DMS79 treated with DMSO at 0.1 percent for 48 hours (cell line): ENCODE measurements at places on chromosomes 4 and X.

DNA sequence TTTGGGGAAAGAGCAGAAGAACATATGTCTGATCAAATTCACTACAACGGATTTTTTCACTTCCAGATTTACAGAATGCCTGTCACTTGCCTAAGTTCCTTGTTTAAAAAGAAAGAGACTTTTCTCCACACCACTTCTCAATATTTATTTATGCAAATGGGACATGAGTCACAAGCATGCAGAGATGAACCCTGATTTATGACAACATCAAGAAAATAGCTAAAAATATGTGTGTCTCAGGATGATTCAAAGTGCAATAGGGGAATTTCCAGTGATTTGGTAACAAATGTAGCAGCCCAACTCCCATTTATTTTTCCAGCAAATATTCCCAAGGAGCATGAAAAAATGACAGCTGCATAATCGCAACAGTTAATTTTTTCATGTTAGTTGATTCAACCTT is 180.4 kb upstream of the FAT1 start:
- DNase-seq = no peak

GRCh38 chr4:78689700-78690323 is 86.3 kb upstream of the BMP2K start:
- no peak for DNase-seq

- DNase-seq = no peak
These were observed 113.1 kb downstream of the DCTD start for GRCh38 chr4:182804131-182804530.

GRCh38 chr4:156128616-156129015 is 174.9 kb upstream of the CTSO start:
- no peak for DNase-seq

DNA sequence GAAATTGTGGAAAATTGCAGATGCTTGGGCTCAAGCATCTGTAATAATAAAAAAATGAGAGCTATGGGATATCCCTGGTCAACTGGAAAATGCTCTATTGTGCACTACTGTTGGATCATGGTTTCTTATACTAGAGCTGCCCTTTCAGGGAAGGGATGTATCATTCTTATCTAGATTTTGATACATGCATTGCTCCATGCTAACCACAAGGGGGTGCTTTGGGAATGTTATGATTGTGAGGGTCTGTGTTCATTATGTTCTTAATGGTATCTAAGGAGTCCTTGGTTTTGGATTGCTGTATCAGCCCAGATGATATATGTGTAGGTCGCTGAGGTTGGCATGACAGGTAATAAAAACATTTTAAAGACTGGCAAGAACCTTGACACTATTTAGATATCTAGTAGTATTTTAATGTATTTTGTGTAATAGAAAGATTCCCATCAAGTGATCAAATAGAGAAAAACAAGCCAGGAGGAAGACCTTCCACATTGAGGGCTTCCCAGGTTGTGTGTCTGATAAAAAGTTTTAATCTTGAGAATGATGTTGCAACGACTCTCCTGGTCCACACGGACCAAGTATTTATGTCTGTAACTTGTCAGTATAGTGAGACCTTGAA is 49.2 kb upstream of the TLR2 start:
- DNase-seq = no peak

GRCh38 chrX:28847423-28847822 is 260.2 kb downstream of the IL1RAPL1 start:
- no peak for DNase-seq

GRCh38 chr4:176044589-176044951 is 21.1 kb upstream of the WDR17 start:
- no peak for DNase-seq

GRCh38 chr4:26719954-26720552 is 136.2 kb downstream of the TBC1D19 start:
- no peak for DNase-seq

DNA sequence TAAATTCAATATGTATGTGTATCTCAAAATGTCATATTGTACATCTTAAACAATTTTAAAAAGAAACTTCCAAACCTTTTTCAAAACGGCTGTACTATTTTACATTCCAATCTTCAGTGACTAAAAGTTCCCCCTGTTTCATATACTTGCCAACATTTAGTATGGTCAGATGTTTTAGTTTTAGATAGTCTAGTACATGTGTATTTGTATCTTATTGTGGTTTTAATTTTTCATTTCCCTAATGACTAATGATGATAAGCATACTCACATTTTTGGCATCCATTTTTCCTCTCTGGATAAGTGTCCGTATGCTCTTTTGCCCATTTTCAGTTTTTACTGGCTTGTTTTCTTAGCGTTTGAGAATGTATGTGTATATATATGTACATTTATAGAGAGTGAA is 212.2 kb upstream of the MAGEB18 start:
- DNase-seq = no peak

GRCh38 chr4:94523617-94524016 is 71.9 kb downstream of the PDLIM5 start:
- DNase-seq = no peak

GRCh38 chrX:43666311-43666912 is 10.3 kb downstream of the MAOA start:
- no peak for DNase-seq

GRCh38 chr4:3880615-3881120 is 114.5 kb downstream of the ADRA2C start:
- peak; percentile 40 for DNase-seq

GRCh38 chrX:80576267-80576666 is 156.0 kb downstream of the TENT5D start:
- no peak for DNase-seq

DNA sequence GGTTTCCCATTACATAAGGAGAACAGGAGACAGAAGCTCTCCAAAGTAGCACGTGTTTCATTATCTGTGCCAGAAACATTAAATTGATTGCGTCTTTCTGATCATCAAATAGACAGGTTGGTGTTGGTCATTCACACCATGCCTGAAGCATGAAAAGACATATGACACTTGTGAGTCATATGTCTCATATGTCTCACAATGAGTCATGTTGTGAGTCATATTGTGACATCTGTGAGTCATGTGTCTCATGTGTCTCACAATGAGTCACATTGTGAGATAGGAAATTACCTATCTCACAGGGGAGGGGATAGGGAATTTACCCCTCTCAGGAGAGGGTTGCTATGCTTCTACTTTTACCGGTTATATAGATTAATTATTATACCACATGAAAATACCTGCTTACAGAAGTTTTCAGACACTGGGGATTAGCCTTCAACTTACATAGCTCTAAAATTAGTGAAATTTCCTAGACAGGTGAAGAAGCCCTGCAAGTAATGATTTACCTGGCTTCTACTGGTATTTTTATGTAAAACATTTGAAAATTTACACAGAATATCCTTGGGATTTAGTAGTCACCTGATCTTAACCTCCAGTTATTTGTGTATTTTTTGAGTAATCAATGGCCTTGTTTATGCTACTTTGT is 80.8 kb downstream of the NPFFR2 start:
- DNase-seq = no peak

- DNase-seq = no peak
These were observed 17.5 kb upstream of the C4orf36 start for GRCh38 chr4:86909546-86910295.

GRCh38 chr4:25775166-25775565 is 87.6 kb downstream of the SEL1L3 start:
- no peak for DNase-seq

DNA sequence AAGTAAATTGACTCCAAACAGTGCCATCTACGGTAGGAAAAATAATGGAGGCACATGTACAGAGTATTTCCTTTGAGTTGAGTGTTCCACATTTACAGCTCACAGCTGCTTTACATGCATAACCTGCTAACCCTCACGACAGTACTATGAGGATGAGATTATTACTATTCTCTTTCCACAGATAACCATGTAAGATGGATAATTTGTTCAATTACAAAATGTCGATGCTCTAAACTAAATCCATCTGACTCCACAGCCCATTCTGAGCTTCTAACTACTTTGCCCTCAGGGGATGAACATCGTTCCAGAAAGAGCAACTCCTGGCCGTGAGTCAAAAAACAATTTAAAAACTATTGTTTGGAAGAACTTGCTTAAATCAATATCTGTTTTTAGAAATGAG is 330.4 kb upstream of the NWD2 start:
- DNase-seq = no peak

- no peak for DNase-seq
These were observed 107.6 kb downstream of the GASK1B start for GRCh38 chr4:158065176-158065575.

DNA sequence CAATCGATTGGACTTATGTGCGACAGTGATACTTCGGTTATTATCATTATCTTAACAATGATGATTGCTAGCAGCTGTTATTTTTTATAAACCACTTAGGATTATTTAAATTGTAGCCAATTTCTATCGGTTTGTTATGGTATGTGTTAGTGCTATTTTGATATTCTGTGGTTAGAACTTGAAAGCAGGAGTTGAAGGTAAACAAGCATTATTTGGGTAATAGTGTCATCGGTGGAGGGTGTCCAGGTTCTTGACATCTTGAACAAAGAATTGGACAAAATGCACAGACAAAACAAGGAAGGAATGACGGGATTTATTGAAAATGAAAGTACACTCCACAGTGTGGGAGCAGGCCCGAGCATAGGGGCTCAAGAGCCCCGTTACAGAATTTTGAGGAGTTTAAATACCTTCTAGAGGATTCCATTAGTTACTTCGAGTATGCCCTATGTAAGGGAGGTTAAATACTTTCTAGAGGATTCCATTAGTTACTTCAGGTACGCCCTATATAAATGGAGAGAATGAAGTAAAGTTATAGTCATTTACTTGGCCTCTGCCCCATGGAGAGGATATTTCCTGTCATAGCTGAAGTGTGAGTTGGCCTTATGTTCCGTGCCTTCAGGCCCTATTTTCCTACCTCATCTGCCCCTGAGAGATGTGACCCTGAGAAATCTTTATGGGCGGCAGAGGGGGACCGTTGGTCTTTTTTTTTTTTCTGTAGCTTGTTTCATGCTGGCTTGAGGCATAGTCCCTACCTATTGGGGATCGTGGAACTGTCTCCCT is 13.1 kb downstream of the MOB1B start:
- DNase-seq = no peak

DNA sequence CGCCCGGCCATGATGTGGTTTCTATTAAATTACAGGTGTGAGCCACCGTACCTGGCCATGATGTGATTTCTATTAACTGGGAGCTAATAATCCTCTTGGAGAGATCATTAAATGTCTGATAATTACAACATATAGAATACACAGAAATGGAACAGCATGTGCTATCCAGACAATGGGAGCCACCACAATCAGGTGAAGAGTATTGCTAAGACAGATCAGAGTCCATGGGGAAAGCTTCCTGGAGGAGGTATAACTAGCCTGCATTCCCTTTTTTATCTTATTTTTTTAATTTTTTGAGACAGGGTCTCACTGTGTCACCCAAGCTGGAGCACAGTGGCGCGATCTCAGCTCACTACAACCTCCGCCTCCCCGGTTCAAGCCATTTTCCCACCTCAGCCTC is 146.8 kb downstream of the CHRNA9 start:
- DNase-seq = no peak
